ENCODE measurements at places on chromosomes 4 and X. TPM values are rescaled to one million over a fixed set of nuclear protein-coding genes. Genes with fewer than 3 reads are reported as not detected.
A peak's percentile ranks its signal among the peaks of the same experiment; 100 is the strongest.

Gene TAF7L
- not detected for total RNA-seq

Gene CCDC158
- total RNA-seq, result not detected

Gene KCNE5
- total RNA-seq, result 0.47 TPM

Gene NALF2
- total RNA-seq, result 0.23 TPM

Gene MSANTD1
- 0.82 TPM for total RNA-seq

Gene SAGE1
- total RNA-seq, result not detected

Gene ATP1B4
- total RNA-seq, result not detected

Gene ANOS1
- total RNA-seq, result not detected

DNA sequence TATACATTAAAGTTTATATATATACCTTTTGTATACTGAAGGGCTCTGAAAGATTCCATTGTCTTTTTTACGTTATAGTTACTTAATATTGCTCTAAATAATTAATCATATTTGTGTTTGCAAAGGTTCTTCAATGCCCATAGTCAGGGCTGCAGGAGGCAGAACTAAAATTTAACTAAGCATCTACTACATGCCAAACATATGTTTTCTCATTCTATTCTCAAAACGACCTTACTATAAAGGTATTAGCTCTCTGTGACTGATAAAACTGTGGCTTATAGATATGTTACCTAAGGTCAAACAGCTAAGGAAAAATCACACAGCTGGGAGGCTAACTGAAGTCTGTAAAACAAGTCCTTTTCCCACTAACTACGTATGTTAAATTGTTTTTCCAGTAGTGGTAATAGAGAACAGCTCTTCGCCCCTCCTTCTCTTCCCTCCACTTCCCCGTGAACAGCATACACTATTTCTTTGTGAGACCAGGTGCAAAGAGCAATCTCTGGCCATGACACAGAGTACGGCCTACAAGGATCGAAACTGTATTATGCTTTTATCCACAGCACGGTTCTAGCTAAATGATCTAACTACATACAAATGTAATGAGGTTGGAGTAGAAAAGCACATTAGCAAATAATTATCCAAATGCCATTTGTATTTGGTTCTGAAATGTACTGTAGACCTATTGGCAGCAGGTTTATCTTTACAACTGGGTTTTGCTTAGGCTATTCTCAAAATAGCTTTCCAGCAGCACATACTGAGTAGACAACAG lies 1.7 kb downstream of the CNOT6L start:
- DNase-seq, result no peak

DNA sequence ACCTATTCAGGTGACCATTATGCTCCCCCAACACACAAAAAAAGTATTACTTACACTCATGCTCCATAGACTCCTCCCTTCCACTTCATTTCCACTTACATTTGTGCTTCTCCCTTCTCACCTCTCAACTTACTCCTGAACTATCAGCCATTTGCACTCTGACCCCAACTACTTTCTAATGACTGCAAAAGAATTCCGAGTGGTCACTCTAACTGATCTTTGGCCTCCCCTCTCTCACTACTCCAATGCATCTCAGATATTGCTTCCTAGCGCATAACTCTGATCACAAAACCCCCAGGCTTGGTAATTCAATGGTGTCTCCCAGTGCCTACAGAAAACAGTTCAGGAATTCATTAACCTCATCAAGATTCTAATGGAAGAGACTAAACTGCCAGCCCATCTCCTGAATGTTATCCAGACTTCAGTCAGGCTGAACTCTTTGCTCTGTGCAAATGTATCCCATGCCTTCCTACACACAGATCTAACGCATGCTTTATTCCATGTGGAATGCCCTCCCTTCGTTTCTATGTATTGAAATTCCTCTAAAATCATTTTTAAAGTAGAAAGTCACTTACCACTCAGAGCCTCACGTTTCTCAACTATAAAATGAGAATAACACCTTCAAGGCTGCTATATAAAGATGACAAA lies 61.1 kb downstream of the FRYL start:
- DNase-seq, result no peak

DNA sequence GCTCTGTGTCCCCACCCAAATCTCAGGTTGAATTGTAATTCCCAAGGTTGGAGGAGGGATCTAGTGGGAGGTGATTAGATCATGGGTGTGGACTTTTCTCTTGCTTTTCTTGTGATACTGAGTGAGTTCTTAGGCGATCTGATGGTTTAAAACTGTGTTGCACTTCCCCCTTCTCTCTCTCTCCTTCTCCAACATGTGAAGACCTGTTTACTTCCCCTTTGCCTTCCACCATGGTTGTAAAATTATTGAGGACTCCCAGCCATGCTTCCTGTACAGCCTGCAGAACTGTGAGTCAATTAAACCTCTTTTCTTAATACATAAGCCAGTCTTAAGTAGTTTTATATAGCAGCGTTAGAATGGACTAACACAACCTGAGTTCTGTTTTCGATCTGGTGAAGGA lies 738.2 kb downstream of the ARAP2 start:
- DNase-seq, result no peak

GRCh38 chrX:151912221-151912620 lies 468 bp upstream of the MAGEA4 start:
- no peak for DNase-seq

DNA sequence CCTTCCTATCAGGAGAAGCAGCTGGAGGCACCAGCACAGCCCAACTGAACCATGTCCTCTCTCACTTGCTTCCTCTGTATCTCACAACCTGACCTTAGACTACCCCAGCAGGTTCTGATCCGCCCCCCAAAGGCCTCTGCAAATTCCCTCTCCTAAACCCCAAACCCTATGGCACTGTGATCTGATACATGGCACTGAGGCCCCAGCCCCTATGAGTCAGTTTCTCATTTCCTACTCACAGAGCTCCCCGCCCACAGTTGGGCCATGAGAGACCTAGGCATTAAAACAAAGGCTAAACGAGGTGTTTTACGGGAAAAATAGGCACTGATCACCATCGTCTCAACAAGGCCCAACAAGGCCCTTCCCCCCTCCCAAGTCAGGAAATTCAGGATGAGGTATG lies 19.1 kb downstream of the SASH3 start:
- DNase-seq, result no peak

DNA sequence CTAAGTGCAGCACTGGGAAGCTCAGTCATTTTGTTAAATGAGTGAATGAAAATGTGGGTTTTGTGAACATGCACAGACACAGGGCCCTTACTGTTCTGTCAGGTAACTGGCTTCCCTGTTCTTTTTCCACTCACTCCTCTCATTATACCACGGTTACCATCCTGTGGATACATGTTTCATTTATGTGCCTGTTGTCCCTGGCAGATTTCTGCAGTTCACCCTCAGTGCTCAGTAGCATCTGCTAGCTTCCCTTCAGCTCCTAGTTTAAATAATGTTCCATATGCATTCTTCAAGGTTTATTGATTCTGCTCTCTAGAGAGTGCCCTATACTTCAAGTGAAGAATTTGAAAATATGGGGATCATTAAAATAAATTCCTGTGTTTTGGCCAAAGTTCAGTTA lies 1634.3 kb upstream of the ADGRL3 start:
- DNase-seq, result no peak

- peak; percentile 62 for DNase-seq
Measured at GRCh38 chr4:37715889-37716402, 29.8 kb upstream of the RELL1 start.

DNA sequence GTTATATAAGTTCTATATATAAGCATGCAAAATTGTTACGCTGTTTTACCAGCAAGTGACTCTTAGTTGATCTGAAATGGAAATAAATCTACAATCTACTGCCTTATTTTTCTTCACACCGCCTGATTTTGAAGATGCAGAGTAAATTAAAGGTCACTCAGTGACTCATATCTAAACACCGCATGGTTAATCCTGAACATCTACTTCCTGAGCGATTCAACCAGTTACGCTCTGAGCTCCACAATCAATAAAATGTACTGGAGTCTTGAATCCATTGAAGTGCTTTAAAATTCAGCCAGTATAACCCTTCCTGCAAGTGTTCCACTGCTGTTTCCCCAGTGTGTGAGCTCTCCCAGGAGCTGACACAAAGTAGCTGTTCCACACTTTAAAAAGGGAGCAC lies 192.8 kb downstream of the SLC7A11 start:
- no peak for DNase-seq

DNA sequence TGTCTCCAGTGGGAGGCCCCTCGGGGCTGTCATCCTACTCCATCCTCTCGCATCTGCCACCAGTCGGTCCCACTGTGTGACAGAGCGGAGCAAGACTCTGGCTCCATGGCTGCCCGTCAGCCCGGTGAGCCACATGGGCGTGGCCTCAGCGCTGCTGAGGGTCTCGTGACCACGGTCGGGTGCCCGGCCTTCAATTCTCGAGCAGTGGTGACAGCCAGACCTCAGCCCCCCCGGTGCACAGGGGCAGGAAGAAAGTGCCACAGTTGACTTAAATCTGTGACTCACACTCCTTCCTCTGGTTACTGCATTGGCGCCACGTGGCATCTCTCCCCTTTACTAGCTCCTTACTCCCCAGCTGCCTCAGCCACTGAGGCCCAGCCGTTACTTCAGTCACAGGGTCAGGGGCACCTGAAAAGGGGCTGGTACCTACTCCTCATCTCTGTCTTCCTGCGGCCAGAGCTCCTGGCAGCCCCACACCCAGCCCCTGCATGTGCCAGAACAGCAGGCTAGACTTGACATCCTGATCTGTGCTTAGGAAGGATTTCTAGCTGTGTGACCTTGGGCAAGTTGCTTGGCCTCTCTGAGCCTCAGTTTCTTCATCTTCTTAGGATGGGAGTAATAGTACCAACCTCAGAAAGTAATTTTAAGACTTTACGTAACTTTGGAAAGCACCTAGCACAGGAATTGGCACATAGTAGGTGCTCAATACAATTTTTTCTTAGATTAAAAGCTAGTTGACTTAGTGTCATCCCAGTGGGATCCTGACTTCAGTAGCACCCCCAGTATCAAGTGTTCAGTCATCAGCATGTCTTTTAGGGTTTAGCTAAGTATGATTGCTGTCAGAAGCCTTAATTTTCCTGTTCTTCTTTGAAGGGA lies 66.1 kb downstream of the TNIP2 start:
- DNase-seq, result peak; percentile 58

GRCh38 chrX:13432414-13433297 lies 112.8 kb upstream of the ATXN3L start:
- DNase-seq, result no peak

DNA sequence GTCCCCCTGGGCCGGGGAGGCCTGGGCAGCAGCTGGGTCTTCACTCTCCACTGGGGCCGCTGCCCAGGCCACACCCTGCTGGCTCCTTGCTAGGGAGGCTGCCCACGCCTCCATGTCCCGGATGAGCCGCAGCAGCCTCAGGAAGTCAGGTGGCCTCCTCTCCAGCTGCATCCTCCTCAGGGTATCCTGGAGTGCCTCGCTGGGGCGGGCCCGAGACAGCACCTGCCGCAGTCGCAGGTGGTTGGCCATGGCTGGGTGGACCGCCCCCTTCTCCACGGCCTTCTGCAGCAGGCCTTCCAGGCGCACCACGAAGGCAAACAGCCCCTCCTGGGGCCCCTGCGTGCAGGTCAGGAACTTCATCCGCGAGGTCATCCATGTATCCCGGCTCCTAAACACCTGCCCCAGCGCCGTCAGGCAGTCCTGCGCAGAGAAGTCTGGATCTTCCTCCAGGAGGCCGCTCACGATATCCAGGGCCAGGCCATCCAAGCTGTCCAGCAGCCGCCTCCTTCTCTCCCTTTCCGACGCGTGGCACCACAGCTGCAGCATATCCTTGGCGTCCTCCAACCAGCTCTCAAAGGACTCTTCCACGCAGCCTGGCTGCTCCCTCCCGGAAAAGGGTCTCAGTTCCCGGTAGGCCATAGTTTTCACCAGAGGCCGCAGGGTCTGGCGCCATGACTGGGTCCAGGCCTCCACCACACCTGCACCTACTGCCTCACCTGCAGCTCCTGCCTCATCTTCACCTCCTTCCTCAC lies 2.1 kb downstream of the PNMA6F start:
- no peak for DNase-seq

GRCh38 chrX:122622795-122623194 lies 561.3 kb upstream of the GRIA3 start:
- no peak for DNase-seq

GRCh38 chr4:184362396-184362795 lies 112.0 kb downstream of the IRF2 start:
- no peak for DNase-seq

DNA sequence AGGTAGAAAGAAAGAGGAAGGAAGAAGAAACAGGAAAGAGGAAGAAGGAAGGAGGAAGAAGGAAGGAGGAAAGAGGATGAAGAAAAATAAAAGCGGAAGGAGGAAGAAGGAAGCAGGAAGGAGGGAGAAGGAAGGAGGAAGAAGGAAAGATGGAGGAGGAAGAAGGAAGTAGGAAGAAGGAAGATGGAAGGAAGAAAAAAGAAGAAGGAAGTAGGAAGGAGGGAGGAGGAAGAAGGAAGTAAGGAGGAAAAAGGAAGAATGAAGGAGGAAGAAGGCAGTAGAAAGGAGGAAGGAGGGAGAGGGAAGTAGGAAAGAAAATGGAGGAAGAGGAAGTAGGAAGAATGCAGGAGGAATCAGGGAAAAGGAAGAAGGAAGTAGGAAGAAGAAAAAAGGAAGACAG lies 191.1 kb upstream of the TBL1X start:
- DNase-seq, result no peak

- no peak for DNase-seq
Measured at GRCh38 chr4:657834-658667, 16.0 kb downstream of the ATP5ME start.

GRCh38 chr4:93779228-93779627 lies 49.3 kb upstream of the ATOH1 start:
- DNase-seq, result no peak

- no peak for DNase-seq
Measured at GRCh38 chrX:134591502-134591901, 66.8 kb downstream of the PLAC1 start.

- no peak for DNase-seq
Measured at GRCh38 chrX:130285710-130286109, 17.0 kb upstream of the ZNF280C start.

GRCh38 chr4:40221744-40222143 lies 24.9 kb downstream of the RHOH start:
- no peak for DNase-seq

DNA sequence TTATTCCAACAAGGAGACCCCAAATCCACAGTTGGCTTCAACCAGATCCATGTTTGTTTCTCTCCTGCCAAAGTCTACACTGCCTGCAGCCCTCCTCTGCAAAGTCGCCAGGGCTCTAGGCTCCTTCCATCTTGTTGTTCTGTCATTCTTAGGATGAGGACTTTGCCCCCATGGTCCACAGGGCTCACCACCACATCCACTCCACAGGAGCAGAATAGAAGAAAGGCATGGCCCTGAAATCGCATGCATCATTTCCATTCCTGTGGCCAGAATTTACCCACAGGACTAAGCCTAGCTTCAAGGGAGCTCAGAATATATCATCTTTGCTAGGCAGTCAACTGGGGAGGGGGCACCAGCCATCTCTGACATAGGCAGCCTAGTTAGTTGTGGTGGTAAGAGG lies 254.7 kb downstream of the FBXW7 start:
- no peak for DNase-seq
